ENCODE measurements at places on chromosomes 5 and 9.

GRCh38 chr9:133090187-133090586 is 28.4 kb downstream of the CEL start:
- DNase-seq: peak; percentile 97

DNA sequence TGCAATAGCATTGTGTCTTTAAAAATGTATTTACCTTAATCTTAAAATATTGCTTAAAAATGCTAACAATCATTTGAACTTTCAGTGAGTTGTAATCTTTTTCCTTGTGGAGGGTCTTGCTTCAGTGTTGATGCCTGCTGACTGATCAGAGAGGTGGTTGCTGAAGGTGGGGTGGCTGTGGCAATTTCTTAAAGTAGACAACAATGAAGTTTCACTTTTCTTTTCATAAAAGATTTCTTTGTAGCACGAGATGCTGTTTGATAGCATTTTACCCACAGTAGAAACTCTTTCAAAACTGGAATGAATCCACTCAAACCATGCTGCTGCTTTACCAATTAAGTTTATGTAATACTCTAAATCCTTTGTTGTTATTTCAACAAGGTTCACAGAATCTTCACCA is 50.8 kb downstream of the NR3C1 start:
- DNase-seq: no peak

DNA sequence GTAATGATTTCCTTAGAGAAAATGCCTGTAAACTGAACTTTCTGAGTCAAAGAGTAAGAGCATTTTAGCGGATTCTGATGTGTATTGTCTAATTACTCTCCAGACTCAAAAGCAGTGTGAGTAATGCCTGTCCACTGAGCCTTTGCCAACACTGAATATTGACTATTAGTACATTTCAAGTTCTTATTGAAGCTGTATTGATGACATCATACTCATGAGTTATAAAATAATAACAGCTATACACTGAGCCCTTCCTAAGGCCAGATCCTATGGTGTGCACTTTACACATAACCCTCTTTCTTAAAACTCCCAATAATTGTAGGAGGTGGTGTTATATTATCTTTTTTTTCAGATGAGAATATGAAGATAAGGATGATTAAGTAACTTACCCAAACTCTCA is 152.8 kb upstream of the TRPC7 start:
- no peak for DNase-seq

- peak; percentile 5 for DNase-seq
Measured at GRCh38 chr5:179802950-179803562, 3.6 kb downstream of the MGAT4B start.

- DNase-seq: peak; percentile 69
Measured at GRCh38 chr9:111842313-111842712, 47.6 kb upstream of the SHOC1 start.

DNA sequence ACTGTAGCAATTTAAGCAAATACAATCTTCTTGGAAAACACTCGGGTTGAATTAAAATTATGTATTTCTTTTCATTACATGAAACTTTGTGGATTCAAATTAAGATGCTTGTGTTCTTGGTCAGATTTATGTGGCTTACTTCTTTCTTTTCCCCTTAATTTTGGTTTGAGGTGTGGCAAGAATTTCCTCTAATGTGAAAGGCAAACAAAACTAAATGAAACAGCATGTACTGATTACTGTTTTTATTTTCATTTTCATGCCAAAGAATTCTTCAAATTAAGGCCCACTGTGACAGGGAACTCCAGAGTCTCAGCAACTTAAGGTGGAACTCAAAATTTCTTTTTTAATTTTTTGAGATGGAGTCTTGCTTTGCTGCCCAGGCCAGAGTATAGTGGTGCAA is at the start of gene OMD:
Gene OMD (minus strand): TSS at position 132 of the 400 bp plus-strand sequence. CDS start 6,913 bp downstream, outside the sequence.
- no peak for DNase-seq

DNA sequence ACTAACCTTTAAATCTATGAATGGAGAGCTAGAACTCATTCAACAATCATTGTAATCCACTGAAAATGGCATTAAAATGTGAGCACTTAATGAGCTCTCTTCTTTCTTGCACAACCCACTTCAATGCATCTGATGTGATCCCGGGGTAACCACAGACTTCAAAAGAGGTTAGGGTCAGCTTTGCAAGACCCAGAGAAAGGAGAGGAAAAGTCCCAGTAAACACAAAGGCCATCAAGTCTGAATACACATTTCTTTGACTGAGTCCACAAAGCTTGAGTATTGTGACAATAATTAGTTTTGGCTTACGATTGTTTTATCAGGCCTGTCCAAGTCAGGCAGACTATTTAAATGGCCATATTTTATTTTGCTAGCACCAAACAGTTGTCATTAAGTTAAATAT is 148.8 kb upstream of the ZNF608 start:
- no peak for DNase-seq

- peak; percentile 92 for DNase-seq
Measured at GRCh38 chr9:95494022-95494415, 22.8 kb downstream of the PTCH1 start.

GRCh38 chr5:43486353-43486752 is 2.7 kb upstream of the TMEM267 start:
- DNase-seq: no peak

DNA sequence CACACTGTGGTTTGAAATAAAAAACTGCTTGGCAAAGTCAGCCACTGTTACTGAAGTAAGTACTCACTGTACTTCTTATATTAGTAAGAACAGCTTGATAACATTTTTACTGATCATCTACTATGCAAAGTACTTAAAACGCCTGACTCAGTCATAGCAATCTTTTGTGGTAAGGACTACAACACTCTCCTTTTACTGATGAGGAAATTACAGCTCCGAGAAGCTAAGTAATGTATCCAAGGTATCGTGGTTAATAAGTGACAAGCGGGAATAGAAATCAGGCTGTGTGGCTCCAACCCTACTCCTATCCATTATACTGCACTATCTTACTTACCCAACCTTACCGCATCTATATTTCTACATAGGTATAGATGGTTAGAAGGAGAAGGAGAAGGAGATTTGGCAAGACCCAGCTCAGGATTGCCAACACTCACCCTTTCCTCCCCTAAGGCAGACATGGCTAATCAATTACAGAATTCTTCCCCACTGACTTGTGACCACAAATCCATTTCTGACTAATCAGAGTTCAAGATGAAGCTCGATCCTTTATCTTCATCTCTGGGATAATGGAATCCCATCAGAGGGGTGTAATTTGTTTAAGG is 281.4 kb downstream of the SPOCK1 start:
- no peak for DNase-seq

DNA sequence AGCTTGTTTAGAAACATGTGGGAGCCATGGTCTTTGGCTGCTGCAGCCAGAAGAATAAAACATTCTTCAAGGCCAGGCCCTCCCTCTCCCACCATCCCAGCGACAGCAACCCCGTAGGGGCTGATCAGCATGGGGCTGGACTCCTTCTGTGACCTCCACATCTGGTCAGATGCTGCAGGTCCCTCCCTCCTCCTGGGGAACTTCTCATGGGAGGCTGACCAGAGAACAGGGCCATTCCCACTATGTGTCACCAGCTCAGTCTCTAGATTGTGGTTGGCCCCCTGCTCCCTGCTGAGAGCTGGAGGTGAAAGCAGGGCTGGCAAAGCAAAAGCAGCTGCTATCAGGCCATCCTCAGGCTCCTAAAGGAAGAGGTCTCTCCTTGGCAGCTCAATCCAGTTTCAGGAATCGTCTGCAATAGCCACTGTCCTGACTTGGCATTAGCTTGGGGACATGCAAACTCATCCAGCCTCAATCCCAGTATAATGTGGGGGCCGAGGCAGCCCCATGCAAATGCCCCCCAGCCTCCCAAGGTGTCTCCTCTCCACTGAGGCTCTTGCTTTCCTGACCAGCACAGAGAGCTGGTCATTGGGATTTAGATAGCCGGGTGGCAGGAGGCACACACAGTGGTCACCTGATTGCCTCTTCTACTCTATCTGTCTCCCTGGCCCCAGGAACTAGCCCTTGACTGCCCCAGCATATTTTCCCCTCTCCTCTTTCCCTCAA is 81.5 kb downstream of the NRG2 start:
- no peak for DNase-seq

DNA sequence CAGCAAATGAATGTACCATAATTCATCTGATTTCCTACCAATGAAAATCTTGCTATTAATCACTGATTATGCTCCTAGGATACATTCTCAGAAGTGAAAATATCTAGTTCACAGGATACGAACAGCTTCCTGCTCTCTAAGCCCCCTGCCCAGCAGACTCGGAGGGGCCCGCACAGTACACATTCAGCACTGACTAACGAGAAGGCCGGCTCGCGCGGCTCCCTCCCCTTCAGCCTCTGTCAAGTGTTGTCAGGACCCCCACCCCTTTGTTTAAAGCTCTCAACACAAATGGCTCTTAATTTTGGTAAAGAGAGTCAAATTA is 82.0 kb downstream of the PRRT1B start:
- DNase-seq: no peak

DNA sequence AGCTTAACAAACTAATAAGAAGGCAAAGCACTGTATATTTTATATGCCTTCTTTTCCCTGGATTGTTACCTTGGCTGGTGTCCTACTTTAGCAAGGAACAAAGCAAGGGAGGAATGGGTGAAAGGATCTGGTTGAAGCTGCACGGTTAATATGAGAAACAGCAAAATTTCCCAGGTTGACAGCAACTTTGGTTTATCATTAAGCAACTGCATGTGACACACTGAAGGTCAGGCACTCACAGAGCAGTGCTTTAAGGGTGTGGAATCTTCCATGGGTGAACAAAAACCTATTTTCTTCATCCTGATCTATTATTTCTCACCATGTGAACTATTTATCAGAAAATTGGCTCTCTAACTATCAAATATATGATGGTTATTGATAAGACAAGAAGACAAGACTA is 109.0 kb upstream of the ATP10B start:
- no peak for DNase-seq

DNA sequence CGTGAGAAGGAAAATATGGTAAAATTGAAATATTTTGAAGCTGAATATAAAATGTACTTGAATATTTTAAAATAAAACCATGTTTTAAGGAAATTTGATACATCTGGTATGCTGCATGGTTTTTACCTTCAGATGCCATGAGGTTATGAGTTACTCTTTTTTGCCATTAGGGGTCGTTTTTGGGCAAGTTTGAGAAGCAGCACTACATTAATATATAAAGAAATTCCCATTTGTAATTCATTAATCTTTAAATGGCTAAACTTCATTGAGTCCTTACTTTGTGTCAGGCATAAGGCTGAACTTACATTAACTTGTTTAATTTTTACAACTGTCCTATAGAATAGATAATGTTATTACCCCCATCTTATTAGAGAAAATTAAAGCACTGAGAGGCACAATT is 152.3 kb downstream of the KDM4C start:
- peak; percentile 30 for DNase-seq

DNA sequence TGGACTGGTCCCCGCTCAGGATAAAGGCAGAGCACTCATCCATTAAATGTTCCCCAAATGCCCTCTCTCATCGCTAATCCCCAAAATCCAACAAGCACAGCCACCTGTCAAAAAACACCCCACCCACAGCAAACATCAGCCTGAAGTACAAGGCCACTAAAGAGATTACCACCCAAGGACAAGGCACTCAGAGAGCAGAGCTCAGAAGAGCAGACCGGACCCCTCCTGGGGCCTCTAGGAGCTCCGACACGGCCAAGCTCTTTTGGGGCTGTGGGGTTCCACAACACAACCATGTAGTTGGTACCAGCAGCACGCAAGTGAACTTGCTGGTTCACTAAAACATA is 9.8 kb downstream of the VDAC1 start:
- DNase-seq: no peak

GRCh38 chr5:10474521-10475075 is 32.9 kb downstream of the ROPN1L start:
- DNase-seq: peak; percentile 33

DNA sequence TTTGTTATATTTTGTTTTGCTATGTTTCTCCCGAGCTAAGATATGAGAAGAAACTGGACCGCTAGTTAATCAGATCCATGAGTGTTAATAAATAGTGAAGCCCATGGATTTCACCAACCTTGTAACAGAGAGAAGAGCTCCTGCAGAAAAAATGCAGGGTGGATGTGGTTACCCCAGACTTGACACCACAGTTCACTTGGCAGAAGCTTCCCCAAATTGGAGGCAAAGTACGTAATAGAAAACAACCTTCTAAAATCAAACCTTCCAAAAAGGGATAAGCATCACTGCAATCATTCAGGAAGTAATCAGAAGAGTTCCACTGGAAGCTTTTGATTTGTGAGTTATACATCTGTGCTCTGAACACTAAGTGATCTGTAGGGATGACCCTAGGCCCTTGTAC is 267.5 kb downstream of the ACTL7B start:
- no peak for DNase-seq

- DNase-seq: no peak
Measured at GRCh38 chr5:55758231-55758630, 20.4 kb downstream of the DDX4 start.

DNA sequence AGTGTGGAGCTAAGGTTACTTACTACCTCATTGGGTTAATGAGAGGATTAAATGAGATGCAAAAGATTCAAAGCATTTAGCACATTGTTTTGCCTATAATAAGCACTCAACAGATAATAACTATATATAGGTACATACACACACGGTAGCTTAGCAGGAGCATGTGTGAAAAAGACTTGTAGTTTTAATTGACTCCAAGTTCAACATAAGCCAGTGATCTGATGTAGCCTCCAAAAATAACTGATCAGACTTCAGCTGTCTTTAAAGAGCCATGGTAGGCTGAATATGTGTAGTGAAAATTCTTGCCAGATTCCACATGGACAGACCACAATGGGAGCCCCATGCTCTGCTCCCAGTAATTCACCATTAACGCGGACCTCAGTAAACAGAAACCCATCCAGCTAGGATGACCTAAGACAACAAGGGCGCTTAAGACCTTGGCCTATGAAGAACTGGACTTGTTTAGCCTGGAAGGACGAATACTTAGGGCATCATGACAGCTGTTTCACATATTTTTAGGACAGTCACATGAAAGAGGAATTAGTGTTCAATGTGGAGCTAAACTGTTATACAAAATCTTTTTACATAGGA is 115.1 kb upstream of the ZNF366 start:
- DNase-seq: no peak
